ENCODE measurements at places on chromosomes 5 and 9.

- no peak for DNase-seq
These were observed 86.9 kb downstream of the GNAQ start for GRCh38 chr9:77944556-77945243.

GRCh38 chr9:119868694-119869093 is 499.5 kb upstream of the BRINP1 start:
- no peak for DNase-seq

DNA sequence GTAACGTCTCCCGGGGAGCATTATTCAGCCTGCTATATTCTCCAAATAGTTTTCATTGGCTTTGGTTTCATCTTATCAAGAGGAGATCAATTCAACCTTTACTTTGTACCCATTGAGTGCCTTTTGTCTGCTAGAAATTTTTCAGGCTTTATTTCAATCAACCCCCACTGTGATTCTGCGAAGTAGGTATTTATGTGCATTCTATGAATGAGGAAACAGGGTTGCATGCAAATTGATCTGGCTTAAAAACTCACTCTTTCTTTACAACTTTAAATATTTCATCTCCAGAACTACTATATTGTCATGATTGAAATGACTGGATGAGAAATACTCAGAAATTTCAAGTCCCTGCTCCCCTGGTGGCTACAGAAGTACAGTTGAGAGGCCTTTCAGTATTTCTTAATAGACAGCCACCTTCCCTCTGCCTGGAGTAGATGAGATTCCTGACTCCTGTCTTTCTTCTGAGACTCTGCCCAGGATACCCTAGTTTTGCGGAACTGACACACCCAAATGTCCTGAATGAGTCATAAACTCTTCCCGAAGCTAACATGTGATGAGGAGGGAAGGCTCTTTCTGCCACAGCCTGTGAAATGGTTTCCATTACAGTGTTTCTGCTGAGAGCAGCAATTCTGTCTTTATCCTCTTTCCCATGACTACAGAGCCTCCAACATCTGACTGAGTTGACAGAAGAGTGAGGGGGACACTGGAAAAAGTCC is 52.6 kb upstream of the TNC start:
- no peak for DNase-seq

DNA sequence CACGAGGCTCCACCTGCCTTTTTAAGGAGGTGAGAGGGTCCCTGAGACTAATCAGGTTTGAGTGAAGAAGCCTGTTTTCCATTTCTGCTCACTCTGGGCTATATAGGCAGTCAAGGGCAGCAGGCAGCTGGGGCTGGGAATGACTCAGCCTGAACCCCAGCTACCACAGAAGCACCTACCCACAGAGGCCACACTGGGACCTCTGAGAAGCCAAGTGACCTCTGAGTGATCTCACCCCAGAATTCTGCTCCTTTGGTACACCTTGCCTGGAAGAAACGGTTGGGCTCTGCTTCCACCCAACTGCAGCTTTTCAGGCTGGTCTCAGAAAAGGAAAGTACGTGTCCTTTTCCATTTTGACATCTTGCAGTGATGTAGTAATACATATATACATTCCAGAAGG is 6.8 kb downstream of the FAM219A start:
- DNase-seq, result no peak

DNA sequence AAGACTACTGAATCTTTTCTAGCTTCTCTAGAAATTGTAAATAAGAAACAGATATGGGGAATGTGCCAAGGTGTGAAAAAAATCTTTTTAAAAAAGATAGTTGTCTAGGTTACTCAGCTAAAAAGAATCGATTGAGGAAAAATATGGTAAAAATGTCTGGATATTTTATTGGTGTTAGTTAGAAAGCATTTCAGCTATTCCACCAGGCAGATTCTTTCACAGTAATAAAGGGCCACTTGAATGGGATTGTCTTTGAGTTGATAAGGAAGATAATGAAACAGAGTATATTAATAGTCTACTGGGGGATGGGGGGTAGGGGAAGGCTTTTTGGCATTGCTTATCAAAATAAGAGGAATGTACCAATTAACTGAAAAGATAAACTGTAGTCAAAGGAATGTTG is 51.9 kb downstream of the SLIT3 start:
- DNase-seq, result no peak

DNA sequence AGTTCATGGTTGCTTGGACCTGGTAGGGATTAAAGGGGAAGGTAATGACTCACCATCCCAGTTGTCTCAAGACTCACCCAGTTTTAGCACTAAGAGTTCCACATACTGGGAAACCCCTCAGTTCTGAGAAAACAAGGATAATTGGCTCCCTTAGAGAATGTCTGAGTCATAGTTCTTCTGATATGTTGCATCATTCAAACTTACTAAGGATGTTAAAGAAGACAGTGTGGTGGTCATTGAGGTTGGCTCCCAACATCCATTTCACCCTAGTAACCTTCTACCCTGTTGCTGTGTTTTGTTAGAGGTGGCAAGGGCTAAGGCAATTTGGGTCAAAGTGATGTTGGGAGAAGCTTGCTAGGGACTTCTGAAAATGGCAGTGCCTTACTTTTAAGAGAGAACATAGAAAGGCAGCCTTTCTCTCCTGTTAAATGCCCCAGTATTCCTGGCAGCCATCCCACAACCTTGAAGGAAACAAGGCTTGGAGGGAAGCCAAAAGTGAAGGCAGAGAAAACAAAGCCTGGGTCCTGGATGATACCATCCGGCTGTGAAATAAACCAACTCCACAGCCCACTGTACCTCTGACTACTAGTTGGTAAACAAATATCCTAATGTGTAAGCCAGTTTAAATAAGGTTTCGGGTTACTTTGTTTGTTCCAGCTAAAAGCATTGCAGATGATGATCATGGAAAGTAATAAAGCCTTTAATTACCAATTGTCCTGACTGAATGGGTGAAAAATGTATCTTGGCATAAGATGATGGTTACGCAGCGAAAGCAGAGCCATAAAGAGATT is 80.4 kb upstream of the ADAMTSL1 start:
- DNase-seq, result no peak

DNA sequence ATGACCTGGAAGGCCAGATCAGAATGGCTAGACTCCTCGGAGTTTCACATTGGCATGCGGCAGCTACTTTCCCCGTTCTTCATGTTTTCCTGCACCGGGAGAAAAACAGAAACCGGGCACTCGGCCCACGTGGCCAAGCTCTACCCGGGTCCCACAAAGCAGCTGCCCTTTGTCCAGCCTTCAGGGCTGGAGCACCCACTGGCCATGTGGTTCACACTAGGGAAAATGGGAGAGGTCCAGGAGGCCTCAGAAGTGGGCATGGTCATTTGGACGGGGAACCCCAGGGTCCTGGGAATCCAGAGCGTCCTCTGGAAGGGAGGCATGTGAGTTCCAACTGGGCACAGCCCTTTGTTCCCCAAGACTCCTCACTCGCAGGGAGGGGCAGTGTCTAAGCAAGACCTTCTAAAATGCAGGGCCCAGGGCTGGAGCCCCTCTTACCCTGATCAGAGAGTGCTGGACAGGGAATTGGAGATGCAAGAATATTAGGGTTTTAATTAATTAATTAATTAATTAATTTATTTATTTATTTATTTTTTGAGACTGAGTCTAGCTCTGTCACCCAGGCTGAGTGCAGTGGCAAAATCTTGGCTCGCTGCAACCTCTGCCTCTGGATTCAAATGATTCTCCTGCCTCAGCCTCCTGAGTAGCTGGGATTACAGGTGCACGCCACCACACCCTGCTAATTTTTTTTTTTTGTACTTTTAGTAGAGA is 97.2 kb upstream of the CPEB4 start:
- DNase-seq, result no peak

DNA sequence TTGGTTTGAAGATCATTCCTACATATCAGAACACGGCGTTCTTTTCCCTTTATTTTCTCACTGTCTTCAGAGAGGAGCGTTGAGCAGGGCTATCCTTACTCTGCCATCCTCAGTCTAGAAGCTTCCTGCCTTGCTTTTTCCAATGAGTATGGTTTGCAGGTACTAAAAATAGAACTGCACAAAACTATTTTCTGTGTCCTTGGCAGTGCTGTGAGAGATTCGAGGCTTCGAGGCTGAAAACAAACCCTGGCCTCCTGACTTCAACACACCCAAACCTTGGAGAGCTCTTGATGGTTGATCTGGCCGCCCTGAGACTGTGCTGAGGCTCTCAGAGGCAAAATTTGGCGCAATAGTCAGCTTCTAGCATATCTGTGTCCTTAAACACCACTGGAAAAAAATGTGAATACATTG is 78.9 kb downstream of the GOLPH3 start:
- DNase-seq, result no peak

GRCh38 chr5:79401216-79401615 is 112.7 kb downstream of the HOMER1 start:
- DNase-seq, result no peak

DNA sequence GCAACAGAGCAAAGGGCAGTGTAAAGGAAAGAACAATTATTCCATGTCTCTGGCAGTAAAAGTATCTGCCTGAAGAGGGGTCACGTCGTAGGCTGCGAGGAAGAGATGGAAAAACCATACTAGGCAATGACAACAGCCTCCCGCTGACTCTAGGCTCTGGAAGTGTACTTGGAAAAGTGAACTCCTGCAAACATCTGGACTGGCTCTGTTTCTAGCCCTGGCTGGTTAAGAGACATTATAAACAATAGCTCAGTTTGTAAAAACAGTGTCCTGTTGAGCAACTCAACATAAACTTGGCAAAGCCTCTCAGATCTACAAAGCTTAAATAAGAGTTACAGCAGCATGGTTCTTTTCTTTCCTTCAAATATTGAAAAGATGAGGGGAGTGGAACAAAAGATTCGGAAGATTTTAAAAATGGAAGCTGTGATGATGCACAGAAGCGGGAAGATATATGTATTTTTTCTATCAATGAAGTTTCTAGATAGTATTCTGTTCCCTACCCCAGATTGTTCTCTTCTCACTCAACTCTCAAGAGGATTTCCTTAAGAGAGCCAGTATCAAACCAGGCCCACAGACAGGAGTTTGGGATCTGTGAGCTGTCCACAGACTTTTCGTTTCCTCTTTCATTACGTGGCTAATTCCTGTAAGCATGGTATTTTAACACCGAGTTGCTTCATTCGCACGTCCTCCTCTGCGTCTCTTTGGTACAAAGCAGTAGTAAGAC is 79.4 kb downstream of the SPTLC1 start:
- DNase-seq, result no peak

DNA sequence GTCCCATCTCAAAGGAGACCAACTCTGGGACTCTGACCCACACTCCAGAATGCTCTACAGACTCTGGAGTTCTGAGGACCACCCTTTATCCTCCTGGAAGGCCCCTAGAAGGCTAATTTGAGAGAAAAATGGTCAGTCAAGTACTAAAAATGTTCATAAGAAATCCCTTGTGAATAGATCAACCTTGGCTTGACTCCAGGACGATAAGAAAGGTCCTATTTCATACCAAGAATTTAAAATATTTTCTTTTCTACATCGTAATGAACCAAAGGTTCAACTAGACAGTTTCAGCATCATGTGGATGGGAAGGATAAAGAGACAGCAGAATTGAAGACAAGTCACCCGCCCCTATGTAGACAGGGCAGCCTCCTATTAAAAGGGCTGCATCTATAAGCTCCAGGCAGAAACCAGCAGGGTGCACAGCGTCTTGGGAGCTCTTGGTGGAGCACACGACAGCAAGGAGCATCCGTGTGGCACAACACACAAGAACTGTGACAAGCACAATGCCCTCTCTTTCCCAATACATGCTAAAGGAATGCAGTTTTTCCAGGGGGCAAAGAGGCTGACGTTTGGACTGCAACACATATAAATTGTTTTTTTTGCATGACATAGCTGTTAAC is 38.3 kb downstream of the RASEF start:
- no peak for DNase-seq

DNA sequence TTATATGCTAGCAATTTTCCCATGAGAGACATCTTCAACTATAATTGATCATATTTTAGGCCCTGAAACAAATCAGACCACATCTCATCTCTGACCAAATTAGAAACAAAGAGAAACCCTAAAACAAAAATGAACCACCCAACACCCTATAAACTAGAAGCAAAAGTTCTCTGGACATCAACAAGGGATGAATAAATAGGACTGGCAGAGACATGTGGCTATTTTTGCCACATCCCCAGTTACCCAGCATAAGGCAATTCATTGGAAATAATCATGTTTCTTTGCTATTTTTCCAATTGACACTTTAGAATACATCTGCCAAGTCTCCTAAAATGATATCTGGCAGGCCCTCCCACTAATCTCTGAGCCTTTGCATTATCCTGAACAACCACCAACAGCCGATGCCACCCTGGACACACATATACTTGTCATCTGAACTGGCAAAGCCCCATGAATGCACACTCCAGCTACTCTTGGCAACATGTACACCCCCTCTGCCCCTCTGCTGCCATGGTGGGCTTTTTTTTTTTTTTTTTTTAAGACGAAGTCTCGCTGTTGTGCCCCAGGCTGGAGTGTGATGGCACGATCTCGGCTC is 53.5 kb upstream of the EQTN start:
- no peak for DNase-seq

- no peak for DNase-seq
These were observed 60.3 kb downstream of the HABP4 start for GRCh38 chr9:96510258-96510657.

DNA sequence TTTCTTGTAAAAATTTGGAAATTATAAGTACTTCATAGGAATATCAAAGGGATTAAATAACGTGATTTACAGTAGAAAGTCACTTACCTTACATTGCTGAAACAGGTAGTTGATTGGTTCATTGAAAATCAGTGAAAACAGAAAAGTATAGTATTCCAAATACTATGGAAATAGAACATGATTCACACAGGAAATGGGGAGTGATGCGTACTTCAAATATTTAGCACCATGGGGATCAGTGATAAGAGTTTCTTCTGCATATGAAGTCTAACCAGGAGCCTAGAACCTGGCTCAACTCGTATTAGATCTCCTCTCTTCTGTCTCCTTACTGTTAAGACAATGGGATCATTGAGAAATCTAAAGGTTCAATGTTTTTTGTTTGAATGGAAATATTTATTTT is 133.3 kb downstream of the FAM174A start:
- no peak for DNase-seq
